ENCODE measurements at places on chromosomes 7 and 10.

DNA sequence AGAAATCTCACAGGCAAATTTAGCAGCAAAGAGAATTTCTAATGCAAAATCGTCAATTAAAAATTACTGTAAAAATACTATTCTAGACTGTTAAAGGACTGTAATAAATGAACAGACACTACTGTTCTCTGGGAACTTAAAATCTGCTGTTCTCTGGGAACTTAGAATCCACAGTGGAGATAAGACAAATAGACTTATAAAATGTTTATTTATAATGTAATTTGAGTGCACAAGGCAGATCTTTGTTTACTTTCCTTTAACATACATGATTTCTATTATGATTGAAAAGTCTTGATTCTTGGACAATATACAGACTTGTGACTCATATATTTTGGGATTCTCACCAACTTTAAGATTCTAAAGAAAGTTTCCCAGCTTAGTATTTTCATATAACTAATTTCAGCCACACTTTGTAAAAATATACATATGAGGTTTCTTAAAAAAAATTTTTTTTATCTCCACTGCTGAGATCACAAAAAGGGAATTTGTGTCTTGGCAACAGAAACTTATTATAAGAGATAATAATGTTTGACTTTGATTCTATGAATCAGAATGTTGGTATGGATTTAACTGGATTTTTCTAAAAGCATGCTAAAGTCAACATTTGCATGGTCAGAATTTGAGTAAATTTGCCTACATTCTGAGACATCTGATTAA lies 166.3 kb upstream of the RHOBTB1 start:
- DNase-seq = no peak

- no peak for DNase-seq
Observed at GRCh38 chr7:114481999-114482398, 67.4 kb downstream of the FOXP2 start.

- DNase-seq = no peak
Observed at GRCh38 chr7:94633687-94634086, 22.2 kb downstream of the SGCE start.

DNA sequence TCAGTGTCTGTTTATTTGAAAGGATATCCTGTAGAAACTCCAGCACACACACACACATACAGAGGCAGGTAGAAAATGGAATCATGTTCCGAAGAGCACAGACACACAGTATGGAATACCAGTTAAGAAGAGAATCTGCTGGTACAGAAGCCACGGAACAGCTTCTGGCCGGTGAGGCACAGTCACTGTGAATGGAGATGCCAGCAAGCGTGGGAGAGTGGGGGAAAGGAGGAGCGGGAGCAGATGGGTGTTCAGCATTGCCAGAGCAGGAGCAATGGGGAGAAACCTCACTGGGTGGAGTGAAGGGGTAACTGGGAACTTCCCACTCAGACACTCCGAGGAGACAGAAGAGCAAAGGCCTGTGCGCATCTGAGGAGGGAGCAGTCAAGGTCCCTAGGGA lies 9.5 kb upstream of the IMPDH1 start:
- no peak for DNase-seq

DNA sequence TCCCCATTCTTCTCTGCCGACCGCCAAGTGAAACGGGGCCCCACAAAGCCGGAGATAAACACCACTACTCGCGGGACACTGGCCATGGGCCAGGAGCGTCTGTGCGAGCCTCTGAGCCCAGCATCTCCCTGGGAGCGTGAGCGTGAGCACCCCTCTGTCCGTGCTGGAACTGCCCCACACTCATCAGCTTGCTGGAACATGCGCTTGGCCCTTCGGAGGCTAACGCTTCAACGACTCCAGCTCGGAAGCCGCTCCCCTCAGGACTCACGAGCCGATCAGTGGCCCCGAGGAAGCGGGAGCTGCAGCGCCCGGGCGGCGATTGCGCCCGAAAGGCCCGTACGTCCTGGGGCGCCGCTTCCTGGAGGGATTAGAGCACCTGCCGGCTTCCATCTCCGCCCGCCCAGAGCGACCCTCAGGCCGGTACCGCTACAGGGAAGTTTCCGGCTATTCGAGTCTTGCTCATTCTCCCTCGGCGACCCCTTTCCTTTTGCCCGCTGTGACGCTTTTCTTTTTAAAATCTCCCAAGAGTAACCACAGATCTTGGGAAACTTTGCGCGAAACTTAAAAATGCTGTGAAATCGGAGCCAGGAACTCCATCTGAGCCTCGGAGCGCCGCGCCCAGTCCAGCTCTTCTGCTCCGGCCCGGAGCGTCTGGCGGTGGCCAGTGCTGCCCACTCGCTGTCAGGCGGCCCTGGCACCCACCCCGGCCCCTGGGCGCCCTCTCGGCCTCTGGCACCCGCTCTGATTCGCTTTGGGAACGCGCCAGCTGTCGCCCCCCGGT lies 1.0 kb downstream of the TLL2 start:
- DNase-seq = peak; percentile 1

- DNase-seq = no peak
Observed at GRCh38 chr7:24197852-24198251, 86.1 kb upstream of the NPY start.

- no peak for DNase-seq
Observed at GRCh38 chr10:31584876-31585275, 265.9 kb downstream of the ZEB1 start.

DNA sequence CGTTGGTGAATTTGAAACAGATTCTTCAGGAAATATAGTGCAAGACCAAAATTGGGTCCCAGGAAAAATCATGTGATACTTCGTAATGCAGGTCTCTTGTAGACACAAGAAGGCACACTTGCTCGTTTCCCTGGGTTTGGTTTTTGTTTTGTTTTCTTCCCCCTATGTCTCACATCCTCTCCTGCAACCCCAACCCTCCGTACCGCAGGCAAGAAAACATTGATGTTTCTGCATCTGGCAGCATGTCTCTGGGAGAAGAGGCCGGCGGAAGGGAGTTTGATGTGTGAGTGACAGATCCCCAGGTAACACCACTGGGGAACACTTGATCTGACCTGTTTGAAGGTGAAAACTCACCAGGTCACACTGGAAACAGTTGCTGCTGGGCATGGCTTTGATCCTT lies 718.5 kb downstream of the AUTS2 start:
- DNase-seq = no peak

- DNase-seq = no peak
Observed at GRCh38 chr7:66697449-66698438, 42.8 kb upstream of the RABGEF1 start.

- DNase-seq = no peak
Observed at GRCh38 chr7:147406521-147407135, 1183.9 kb upstream of the C7orf33 start.

- no peak for DNase-seq
Observed at GRCh38 chr7:13352677-13353076, 636.8 kb downstream of the ETV1 start.

DNA sequence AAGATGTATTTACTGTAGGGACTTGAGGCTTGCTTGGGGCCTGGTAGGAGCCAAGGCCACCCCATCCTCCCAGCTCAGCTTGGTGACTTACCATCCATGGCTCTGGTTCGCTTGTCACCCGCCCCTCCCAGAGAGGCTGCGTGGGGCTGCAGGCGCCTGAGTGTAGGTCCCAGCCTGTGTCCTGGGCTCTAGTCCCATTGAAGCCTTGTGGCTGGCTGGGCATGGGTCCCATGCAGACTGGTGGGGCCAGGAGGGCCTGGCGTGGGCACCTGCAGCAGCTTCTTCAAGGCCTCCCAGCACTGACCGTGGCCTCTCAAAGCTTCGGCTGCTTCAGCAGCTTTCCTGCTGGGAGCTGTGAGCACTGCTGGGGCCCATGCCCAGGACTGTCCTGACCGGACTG lies 118.1 kb downstream of the INPP5A start:
- DNase-seq = no peak

- no peak for DNase-seq
Observed at GRCh38 chr7:24201226-24201625, 82.8 kb upstream of the NPY start.

DNA sequence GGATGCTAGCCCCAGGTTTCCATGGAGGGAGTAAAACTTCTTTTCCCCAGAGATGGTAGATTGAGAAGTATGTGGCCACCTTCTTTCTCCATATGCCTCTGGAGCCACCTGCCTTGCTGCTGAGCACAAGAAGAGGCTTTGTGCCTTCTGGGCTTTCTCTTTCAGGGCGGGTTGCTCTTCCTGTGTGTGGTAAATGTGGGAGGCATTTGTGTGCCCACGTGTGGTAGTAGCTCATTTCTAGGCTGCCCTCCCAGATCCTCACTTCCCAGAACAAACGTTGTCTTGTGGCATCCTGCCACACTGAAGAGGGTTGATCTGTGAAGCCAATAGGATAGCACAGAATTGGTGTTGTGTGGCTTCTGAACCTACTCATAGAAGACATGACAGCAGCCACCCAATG lies 342.0 kb upstream of the PODXL start:
- no peak for DNase-seq

GRCh38 chr7:31782411-31782991 lies 95.5 kb downstream of the PPP1R17 start:
- DNase-seq = no peak

DNA sequence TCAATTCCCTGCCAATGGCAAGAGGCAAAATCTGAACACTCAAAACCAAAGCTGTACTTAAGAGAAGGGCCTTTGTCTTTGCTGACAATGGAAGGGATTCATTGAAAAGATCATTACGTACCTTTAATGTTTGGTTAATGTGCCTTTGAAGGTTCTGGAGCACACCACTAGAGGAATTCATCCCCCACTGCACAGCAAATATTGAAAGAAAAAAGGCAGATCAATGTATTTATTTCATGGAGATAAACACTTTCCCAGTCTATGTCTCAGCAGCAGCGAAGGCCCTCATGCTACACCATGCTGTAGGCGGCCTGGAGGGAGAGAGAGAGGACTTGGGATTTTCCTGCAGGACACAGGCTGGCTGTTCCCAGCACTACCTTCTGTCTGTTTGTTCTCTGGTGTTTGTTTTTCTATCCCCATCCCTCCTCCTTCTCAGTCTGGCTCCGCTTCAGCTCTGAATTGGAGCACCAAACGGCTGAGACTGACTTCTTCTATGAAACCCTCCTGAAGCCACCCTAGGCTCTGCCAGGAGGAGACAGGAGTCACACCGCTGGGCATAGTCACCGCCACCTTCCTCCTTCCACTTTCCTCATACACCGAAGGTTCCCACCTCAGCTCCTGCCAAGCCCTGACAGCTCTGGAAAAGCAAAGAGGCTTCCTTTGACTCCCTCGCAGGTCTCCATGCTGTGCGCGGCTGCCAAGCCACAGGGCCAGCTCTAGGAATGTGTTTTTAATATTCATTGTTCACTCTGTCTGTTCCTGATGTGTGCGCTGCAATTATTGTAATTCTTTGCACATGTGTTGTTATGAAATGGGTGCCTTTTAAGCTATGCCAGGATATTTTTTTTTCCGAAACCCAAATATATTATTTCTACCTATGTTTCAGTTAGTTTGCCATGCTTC lies 301.5 kb downstream of the FZD1 start:
- DNase-seq = no peak

DNA sequence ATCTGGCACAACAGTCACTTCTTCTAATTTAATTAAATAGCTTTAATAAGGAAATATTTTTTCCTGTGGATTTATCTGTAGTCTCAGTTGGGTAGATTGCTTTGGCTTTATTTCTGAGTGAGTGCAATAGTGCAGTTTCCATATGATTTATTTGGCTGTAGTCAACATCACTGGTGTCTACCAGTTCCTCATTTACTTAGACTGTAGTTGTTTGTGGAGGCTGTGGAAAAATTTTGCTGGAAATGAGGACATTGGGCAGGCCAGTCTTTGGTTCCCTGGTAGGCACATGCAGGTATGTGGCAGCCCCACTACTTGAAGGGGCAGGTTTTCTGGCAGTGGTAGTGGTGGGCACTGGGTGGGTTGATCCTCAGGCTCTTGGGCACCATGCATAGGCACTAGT lies 15.5 kb downstream of the TAS2R40 start:
- no peak for DNase-seq

- DNase-seq = peak; percentile 44
Observed at GRCh38 chr7:139730746-139731612, 46.8 kb downstream of the HIPK2 start.
